ENCODE measurements at places on chromosomes 11 and 22. TPM values are rescaled to one million over a fixed set of nuclear protein-coding genes. Genes with fewer than 3 reads are reported as not detected.

Gene LRRC32
- 6.2 TPM for total RNA-seq

Gene SEPTIN3
- 0.67 TPM for total RNA-seq

DNA sequence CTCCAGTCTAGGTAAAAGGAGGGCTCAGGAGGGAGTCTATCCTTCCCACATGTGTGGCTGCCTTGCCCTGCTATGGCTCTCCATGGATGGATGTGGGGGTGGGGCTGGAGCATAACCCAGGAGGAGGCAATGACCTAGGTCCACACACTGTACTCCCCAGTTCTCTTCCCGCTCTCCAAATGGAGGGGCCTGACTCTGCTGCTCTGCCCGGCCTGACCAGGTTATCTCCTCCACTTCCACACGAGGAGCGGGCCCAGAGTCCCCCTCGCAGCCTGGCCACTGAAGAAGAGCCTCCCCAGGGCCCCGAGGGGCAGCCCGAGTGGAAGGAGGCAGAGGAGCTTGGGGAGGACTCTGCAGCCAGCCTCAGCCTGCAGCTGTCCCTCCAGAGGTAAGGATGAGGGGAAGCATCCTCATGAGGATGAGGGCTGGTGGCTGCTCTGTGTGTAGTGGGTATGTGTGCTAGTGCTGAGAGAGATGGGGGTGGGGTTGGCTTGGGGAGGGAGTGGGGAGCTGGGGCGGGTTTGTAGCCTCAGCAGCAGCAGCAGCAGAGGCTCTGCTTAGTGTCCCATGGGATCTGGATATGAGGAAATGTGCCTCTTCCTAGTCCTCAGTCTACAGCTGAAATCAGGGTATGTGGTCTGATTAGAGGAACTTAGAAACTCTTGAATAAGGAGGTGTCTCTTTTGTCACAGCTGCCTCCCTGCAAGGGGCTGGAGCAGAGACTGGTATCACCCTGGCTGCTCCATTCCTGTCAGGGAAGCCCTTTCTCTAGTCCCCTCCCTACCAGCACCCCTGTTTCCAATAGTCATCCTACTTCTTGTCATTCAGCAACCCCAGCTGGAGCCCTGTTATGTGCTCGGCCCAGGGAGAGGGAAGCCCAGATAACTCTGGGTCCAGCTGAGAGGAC is 54.1 kb downstream of the CEP164 start:
- H3K36me3 ChIP-seq: peaks cover 14% of the 10 kb centered on the region
- no peaks in the 10 kb centered on the region for H3K4me1 ChIP-seq
- H3K27ac ChIP-seq: no peak overlapping the region
- DNase-seq: no peak

- no peak for DNase-seq
- H3K27me3 ChIP-seq: no peaks in the 10 kb centered on the region
- H3K36me3 ChIP-seq: peaks cover 3% of the 10 kb centered on the region
- H3K4me3 ChIP-seq: no peak overlapping the region
- H3K4me1 ChIP-seq: peaks cover 4% of the 10 kb centered on the region
These were observed 1.6 kb downstream of the TMEM132A start for GRCh38 chr11:60925868-60926267.

DNA sequence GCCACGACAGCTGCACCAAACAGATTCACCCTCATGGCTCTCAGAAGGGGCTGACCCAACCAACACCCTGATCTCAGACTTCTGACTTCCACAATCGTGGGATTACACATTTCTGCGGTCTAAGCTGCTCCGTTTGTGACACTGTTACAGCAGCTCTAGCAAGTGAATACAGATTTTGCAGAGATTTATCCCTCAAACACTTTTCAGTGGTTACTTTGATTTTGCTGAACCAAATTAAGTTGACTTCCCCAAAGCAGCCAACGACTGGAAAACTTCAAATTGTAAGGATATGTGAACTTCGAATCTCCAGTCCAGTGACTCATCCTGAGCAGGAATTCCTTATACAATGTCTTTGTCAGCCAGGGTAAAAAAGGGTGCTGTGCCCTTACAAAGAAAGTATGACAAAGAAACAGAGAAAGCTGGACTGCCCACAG is 14.8 kb upstream of the INCENP start:
- no peak overlapping the region for H3K4me3 ChIP-seq
- H3K27ac ChIP-seq: no peak overlapping the region
- no peak for DNase-seq
- no peaks in the 10 kb centered on the region for H3K36me3 ChIP-seq

Data from pancreas (tissue), 10 donors.